ENCODE measurements at places on chromosomes 11 and 22.

DNA sequence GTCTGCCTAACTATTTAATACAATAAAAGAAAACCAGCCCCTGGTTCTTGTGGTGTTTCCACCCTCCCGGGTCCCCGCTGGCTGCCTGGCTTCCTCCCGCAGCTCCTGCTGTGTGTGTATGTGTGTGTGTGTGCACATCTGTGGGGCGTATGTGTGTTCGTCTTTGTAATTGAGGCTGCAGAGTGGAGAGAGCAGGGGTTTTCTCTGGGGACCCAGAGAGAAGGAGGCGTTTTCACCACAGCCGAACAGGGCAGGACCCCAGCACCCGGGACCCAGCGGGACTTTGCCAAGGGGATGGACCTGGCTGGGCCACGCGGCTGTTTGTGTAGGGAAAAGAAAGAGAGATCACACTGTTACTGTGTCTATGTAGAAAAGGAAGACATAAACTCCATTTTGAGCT is 42.7 kb downstream of the IGLL1 start:
- DNase-seq: peak; percentile 68

GRCh38 chr11:2694495-2694894 is 5.3 kb downstream of the KCNQ1OT1 start:
- no peak for DNase-seq

- DNase-seq: no peak
Measured at GRCh38 chr22:20859615-20860014, 808 bp downstream of the SNAP29 start.

GRCh38 chr11:60925868-60926267 is 1.6 kb downstream of the TMEM132A start:
- DNase-seq: no peak

GRCh38 chr11:76918941-76919386 is 58.2 kb downstream of the ACER3 start:
- peak; percentile 33 for DNase-seq

- no peak for DNase-seq
Measured at GRCh38 chr22:22928666-22929380, 41.2 kb downstream of the IGLL5 start.

DNA sequence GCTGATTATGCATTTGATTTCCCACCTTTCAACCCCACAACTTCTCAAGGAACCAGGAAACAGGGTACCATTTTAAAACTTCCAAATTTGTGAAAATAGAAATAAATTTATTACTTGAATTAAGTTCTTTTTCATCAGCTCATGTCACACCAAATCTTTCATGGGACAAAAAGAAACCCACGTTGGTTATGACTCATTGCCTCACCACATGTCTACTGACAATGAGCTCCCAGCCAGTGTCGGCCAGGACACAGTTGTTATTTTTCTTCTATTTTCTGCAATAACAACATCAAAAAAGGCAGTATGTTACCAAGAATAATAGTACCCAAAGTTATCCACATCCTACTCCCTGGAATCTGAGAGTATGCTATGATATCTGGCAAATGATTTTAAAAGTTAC is 17.3 kb downstream of the MS4A6A start:
- DNase-seq: no peak

GRCh38 chr11:132115454-132115853 is 745.0 kb downstream of the NTM start:
- no peak for DNase-seq

- no peak for DNase-seq
Measured at GRCh38 chr11:62957147-62957546, 27.6 kb downstream of the SLC22A6 start.

- DNase-seq: no peak
Measured at GRCh38 chr11:32567154-32567553, 16.5 kb upstream of the EIF3M start.

GRCh38 chr11:46026606-46027293 is 94.5 kb downstream of the PHF21A start:
- DNase-seq: no peak

DNA sequence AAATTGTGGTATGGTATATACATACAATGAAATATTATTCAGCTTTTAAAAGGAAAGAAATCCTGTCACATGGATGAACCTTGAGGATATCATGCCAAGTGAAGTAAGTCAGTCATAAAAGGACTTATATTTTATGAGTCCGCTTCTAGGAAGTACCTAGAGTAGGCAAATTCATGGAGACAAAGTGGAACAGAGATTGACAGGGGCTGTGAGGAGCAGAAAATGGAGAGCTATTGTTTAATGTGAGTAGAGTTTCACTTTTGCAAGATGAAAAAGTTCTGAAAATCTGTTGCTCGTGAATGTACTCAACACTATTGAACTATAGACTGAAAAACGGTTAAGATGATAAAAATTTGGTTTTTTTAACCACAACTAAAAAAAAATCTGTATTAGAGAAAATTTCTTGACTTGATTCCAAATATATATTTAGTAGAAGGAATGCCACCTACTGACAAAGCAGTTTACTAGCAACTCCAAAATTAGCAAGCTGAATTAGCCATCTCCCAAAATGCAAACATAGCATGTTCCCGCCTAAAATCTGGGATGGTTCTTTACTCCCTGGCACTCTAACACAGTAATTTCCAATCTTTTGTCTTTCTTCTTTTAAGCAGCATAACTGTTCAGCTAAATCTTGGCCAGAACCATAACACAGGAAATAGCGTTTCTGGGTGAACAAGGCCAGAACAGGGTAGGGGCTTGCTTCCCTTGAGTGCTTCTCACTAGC is 1.5 kb downstream of the UFD1 start:
- no peak for DNase-seq

- DNase-seq: no peak
Measured at GRCh38 chr11:57300785-57301184, 24.0 kb downstream of the TNKS1BP1 start.

DNA sequence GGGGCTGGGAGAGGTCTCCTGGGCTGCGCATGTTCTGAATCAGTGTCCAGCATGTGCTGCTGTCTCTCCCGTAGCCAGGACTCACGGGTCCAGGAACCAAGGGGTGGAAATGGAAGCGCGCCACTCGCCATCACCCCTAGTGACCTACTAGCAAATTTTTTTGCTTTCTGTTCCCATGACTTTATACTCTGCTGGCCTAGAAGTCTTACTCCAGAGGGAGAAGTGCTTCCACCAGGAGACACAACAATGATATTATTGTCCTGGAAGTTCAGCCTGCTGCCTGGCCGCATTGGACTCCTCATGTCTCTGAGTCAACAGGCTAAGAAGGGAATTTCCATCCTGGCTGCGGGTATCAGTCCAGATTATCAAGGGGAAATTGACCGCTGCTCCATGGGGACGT is 729.7 kb downstream of the BRD1 start:
- no peak for DNase-seq

GRCh38 chr11:83723999-83724398 is 437.8 kb upstream of the CCDC90B start:
- DNase-seq: peak; percentile 68

DNA sequence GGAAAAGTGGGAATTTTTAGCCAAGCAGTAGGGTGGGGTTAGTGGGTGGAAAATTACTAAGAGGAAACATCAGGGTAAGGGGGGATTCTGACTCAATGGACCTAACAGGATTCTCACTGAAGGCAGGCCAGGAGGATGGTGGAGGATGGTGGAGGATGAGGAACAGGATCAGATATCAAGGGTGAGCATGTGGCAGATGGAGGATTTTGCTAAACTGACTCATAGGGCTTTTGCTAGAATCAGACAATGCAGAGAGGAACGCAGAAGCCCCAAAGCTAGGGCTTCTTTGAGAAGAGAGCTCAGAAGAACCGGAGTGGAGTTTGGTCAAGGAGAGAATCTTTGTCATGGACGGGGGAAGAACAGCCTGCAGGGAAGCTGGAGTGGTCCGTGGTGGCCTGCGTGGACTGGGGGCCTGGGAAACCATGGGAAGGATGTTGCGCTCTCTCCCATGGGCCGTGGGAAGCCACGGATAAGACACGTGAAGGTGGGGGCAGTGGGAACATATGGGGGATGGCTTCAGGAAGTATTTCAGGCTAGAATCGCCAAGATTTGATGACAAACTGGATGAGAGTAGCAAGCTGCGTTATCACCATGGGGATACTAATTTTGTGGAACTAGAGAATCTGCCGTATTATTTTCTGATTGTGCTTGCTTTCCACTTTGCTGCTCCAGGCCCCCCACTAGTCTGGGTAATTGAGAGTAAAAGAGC is 165.2 kb downstream of the LDLRAD3 start:
- DNase-seq: no peak

GRCh38 chr22:20520093-20520511 is 12.7 kb downstream of the MED15 start:
- no peak for DNase-seq

DNA sequence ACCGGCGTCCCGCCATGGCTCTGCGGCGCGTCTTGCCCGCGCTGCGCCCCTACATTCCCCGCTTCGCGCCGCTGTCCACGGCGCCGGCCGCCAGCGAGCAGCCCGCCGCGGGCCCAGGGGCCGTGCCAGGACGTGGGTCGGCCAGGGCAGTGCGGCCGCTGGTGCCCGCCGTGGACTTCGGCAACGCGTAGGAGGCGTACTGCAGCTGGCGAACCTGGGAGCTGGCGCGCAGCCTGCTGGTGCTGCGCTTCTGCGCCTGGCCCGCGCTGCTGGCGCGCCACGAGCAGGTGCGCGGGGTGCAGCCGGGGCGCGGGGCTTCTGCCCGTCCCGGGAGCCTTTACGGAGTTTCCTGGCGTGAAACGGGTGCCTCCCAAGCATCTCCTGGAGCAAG is 20.1 kb downstream of the DGCR6L start:
- DNase-seq: peak; percentile 29

DNA sequence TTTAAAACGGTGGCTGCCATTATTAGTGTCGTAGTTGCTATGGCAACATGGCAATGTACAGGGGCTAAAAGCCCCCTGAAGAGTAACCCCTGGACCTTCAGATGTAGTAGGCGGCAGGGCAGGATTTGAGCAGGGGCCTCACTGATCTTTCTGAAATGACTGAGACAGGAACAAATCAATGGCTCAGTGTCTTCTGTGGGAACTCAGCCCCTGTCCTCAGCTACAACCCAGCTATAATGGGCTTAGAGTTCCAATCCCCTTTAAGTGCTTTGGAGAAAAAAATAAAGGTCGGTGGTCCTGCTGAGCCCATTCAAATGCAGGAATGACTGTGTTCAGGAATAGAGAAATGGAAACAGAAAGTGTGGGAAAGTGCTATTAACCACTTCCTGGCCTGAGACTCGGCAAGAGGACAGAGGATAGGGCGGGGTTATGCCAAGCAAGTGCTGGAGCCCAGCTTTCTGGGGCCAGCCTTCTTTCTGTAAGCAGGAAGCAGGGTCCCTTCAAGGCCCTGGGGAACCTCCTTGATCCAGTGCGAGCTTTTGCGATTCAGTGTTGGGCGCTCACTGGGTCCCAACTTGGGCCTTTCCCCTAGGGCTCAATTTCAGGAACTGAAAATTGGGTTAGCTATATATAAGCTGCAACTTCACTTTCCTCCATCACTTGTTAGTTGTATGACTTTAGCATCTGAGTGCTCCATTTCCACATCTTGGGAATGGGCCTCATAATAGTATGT is 6.1 kb upstream of the CD82 start:
- DNase-seq: no peak

GRCh38 chr11:39630365-39630764 is 1829.1 kb downstream of the LRRC4C start:
- DNase-seq: no peak

All from NCI-H1436 (cell line).